ENCODE measurements at places on chromosomes 2 and 18. TPM values are rescaled to one million over a fixed set of nuclear protein-coding genes. Genes with fewer than 3 reads are reported as not detected.

The TNFAIP6 gene
- total RNA-seq, result not detected

The LAMA1 gene
- total RNA-seq, result not detected

The GALNT13 gene
- not detected for total RNA-seq

The PLGLB1 gene
- 5.6 TPM for total RNA-seq

The TCF23 gene
- total RNA-seq, result not detected

The ACMSD gene
- total RNA-seq, result not detected

The ARHGEF4 gene
- not detected for total RNA-seq

The CAPN10 gene
- 69.3 TPM for total RNA-seq

The TXNL1 gene
- total RNA-seq, result 44.8 TPM

The TGFA gene
- total RNA-seq, result 8.6 TPM

The IL1B gene
- total RNA-seq, result 92.6 TPM

The DLX1 gene
- total RNA-seq, result not detected

The ATP9B gene
- total RNA-seq, result 78.9 TPM

The ARHGEF33 gene
- not detected for total RNA-seq

The KLHL29 gene
- total RNA-seq, result 0.24 TPM

The ANKRD29 gene
- total RNA-seq, result not detected

The AP1S3 gene
- total RNA-seq, result 4.5 TPM

The TET3 gene
- total RNA-seq, result 47.9 TPM

The DHRS9 gene
- total RNA-seq, result not detected

The SCN7A gene
- not detected for total RNA-seq

The DSC2 gene
- total RNA-seq, result 0.32 TPM

The NOSTRIN gene
- 0.18 TPM for total RNA-seq

The SERPINB10 gene
- 0.43 TPM for total RNA-seq
